ENCODE measurements at places on chromosomes 3 and 15.

DNA sequence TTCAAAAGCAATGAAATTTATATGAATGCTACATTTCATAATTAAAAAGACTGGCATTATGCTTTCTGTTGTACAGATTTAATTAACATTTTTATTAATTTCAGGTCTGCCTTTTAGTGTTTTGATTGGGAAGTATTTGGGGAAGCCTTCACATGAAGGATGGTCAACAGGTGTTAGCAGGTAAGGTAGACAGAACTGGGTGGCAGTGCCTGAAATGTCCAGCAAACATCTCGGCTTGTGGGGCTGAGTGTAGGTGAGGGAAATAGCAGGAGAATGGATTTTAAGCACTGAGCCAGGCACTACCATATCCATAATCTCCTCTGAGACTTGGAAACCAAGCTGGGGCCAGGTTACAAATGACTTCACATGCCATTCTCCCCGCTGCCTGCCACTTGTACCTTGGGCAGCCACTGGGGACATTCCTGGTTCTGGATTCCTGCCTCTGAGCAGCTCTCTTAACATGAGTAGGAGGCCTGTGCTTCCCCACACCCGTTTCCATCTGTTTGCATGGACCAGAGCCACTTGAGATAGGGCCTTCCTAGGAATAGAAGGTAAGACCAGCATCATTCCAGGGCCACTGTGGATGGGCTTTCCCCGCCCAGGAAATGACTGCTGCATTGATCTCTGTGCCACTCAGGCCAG, 125.9 kb upstream of the HES1 start:
- no peak for DNase-seq

DNA sequence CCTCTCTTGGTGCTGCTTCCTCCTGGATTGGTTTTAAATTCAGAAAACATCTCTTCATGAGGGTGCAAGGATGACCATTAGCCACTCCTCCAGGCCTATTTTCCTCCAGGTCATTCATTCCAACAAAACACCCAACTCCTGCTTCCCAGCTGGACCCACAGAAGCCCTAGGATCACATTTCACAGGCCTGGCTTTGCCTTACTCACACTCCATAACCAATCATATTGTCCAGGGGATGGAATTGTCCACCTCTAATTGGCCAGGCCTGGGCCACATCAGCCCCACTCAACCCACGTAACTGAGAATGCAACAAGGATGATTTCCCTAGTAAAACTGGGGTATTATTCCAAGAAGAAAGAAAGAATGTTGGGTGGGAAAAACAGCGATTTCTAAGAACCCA, 616.7 kb upstream of the SUCLG2 start:
- DNase-seq = no peak

DNA sequence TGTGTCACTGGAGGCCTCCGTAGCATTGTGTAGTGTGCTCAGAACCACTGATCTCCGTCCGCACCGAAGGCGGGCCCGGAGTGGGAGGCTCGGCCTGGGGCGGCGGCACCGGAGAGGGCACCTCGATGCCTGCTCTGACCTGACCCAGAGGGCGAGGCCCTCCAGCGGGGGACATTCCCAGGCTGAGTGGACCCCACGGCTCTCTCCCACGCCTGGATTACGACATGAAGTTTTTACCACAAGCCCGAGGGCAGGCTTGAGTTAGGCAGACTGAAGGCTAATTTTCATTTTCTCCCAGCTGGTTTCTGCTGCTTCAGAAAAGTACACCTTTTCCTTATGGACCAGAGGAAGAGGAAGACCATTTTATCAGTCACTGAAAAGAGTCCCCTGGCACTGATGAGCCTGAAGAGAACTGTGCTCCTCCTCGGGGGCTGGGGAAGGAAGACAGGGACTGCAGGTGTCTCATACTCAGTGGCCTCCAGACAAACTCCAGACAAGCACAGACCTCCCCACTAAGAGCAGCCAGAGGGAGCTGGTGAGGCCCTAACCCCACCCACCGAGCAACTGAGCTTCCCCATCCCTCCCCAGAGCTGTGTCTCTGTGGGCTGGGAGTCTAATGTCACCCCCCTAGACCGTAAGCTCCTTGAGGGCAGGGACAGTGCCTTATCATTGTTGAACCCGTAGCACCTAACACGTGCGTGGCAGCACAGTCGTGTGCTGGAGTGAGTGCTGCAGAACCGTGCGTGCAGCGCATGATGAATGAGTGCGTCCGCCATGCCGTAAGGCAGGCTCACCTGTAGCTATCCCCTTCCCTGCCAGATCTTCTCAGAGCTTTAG, 74.5 kb upstream of the BLM start:
- no peak for DNase-seq

DNA sequence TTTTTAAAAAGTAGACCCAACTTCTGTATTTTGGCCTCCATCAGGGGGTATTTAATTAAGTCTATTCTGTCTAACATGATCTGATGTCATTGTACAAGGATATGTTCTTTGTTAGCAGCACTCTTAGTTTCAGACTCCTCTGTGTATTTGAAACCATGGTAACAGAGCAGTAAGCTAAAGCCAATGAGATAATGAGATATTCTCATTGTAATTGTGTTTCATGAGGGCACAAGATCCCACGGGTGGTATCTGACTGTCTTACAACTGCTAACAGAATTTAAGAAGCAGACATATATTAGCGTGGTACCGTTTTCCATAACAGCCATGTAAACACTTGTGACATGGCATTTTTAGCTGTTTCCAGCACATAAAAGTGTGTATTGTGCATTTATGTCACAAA, 251.2 kb upstream of the VEPH1 start:
- DNase-seq = no peak

- DNase-seq = no peak
Measured at GRCh38 chr3:54321520-54321919, 199.2 kb downstream of the CACNA2D3 start.

GRCh38 chr3:133460809-133461208, 61.0 kb downstream of the BFSP2 start:
- DNase-seq = no peak

- no peak for DNase-seq
Measured at GRCh38 chr3:97952280-97952679, 20.0 kb downstream of the RIOX2 start.

DNA sequence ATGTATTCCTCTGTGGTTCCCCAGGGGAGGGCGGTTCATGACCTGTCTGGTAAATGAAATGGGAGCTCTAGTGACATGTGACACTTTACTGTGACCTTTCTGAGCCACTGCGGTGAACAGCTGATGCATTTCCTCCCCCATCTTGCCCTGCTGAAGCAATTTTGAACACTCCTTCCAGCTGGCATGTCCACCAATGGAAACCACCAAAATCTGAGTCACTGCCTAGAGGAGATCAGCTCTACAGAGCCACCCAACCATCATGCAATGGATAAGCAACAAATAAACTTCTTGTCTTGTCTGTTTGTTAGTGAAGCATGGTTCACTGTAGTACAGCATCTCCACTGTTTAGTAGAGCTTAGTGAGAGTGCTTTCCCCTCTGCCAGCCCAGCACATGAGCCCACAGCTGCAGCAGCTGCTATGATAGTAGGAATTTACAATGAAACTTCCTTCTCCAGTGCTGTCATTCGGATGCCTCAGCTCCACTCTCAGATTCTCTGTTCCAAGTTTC, 479.4 kb downstream of the NTRK3 start:
- no peak for DNase-seq

DNA sequence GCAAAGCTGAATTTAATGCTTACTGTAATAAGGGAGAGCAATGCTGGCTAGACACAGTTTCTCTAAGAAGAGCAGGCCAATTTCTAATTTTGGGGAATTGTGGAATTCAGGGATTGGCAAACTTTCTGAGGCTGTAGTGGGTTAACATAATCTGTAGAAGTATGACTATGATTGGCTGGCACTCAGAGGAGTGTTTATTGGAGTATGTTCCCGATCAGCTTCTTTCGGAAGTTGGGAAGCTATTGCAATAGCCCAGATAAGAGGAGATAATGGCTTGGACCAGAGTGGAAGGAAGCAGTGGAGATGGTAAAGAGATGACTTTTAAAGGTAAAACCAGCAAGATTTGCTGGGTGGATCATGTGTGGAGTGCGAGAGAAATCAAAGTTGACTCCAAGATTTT, 19.4 kb downstream of the TMOD3 start:
- DNase-seq = no peak

DNA sequence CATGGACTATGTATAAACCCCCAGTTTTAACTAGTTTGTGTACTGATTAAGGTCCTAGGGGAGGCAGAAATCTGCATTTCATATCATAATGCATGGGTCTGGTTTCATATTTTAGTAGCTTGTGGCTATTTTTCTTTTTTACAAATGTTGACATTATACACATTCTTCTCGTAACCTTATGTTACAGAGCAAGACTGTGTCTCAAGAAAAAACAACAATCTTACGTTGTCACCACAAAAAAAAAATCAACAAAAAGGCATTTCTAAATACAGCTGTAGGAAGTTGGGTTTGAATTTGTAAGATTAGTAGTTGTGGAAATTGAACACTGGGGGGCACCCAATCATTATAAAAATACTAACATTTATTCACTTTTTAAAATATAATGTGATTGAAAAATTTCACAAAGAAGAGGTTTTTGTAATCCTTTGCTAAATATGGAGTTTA, 17.9 kb downstream of the SERP1 start:
- DNase-seq = no peak

GRCh38 chr3:135621184-135621920, 344.2 kb upstream of the PPP2R3A start:
- no peak for DNase-seq

GRCh38 chr15:65409036-65409631, 13.6 kb downstream of the IGDCC4 start:
- DNase-seq = no peak

- no peak for DNase-seq
Measured at GRCh38 chr15:91807122-91807521, 46.4 kb upstream of the SLCO3A1 start.

DNA sequence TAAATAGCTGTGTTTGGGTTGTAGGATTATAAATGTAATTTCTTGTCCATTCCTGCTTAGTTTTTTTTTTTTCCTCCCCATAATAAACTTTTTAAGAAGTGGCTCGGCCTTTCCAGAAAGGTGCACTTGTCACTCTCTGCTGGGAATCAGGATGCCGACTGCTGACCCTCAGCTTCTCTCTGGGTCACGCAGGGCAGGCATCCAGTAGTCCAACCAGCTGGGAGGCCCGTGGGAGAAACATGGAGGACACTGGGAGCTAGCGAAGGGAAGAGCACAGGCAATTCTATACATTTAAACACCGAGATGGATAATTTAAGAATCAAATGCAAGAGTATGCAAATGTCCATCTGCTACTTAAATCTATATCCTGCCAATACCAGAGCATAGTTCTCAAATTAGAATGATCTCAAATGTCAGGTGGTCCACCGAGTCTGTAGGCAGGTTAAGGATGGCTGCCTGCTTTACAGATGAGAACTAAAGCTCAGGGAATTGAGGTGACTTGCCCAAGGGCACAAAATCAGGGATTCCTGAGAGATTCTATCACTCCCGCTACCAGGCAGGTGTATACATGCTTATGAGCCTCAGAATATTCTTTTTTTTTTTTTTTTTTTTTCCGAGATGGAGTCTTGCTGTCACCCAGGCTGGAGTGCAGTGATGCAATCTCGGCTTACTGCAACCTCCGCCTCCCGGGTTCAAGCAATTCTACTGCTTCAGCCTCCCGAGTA, 64.5 kb downstream of the DAPK2 start:
- no peak for DNase-seq

- peak; percentile 46 for DNase-seq
Measured at GRCh38 chr3:50617096-50617791, at the start of gene MAPKAPK3. Gene MAPKAPK3, plus strand, starts transcription at chr3:50617151. Its CDS starts 415 bp downstream, at chr3:50617566.

- no peak for DNase-seq
Measured at GRCh38 chr15:76460871-76461270, 124.3 kb downstream of the ISL2 start.

DNA sequence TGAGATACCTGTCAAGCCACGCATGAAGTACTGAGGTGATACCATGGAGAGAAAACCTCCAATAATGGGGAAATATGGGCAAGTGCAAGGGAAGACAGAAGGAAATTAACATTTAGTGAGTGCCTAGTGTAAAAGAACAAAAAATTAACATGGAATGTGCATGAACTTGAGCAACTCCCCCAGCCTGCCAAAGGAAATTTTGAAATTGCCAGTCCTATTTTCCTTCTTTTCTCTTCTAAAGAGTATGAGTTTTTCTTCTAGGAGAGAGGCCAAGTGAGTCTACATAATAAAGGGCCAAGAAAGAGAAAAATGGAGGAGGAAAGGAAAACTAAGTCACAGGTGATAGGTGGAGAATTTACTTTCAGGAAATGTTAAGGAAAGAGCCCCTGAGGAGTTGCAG, 602.4 kb upstream of the MDFIC2 start:
- no peak for DNase-seq

DNA sequence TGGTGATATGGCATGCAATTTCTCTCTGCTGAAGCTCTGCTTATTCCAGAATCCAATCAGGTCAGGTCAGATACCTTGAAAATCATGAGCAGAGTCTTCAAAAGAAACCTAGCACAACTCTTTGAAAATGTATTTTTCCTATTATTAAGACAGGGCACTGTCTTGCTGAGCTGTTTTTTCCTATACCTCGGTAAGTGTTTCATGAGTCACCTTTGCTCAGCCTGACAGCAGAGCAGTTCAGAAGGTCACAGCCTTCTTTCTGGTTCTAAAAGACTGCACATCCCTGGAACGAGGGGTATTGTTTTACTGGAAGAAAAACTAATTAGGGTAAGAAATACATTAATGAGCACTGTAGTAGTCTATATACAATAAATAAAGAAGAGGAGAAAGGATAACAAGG, 422.0 kb downstream of the SOX2 start:
- DNase-seq = no peak

DNA sequence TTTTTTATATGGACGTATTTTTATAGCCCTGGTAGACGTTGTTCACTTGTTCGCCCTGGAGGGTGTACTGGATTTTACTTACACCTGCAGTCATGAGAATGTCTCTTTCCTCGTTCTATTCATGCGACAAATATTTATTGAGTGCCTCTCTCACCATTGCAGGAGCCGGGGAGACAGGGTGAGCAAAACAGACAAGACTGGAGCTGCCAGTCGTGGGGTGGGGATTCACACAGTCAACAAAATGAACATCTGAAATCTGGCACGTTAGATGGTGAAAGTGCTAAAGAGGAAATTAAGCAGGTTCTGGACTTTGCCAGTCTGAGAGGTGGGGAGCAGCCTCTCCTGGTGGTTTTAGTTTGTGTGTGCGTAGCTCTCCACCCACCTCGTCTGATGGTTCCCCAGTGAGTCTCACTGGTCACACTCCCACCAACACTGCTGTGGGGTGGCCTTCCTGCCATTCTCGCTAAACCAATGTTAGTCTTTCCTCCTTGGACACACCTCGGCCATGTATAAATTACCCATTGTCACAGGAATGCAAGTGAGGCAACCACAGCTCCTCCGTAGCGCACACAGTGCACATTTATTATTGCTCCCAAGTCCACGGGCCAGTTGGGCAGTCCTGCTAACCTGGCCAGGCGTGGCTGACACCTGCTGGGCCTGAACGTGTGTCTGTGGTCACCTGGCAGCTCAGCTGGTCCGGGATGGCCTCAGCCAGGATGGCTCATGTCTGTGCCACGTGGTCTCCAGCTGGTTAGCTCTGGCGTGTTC, 31.5 kb downstream of the FBLN2 start:
- no peak for DNase-seq

GRCh38 chr3:171157286-171157685, 130.8 kb upstream of the SLC2A2 start:
- no peak for DNase-seq
